Sigmoid colon (tissue), 7 donors: ENCODE measurements at places on chromosomes 3 and 15. TPM values are rescaled to one million over a fixed set of nuclear protein-coding genes. Genes with fewer than 3 reads are reported as not detected.

DNA sequence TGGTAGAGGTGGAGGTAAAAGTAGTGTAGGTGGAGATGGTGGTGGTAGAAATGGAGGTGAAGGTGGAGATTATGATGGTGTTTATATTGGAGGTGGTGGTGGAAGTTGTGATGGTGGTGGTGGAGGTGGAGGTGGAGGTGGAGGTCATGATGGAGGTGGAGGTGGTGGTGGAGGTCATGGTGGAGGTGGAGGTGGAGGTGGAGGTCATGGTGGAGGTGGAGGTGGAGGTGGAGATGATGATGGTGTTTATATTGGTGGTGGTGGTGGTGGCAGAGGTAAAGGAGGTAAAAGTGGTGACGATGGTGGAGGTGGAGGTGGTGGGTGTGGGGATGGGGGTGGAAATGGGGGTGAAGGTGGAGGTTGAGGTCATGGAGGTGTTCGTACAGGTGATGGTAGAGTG is 107.8 kb downstream of the ASB7 start:
- DNase-seq: no peak
- no peaks in the 10 kb centered on the region for H3K27me3 ChIP-seq
- H3K4me1 ChIP-seq: peaks cover 45% of the 10 kb centered on the region
- H3K4me3 ChIP-seq: no peak overlapping the region
- no peaks in the 10 kb centered on the region for H3K36me3 ChIP-seq

DNA sequence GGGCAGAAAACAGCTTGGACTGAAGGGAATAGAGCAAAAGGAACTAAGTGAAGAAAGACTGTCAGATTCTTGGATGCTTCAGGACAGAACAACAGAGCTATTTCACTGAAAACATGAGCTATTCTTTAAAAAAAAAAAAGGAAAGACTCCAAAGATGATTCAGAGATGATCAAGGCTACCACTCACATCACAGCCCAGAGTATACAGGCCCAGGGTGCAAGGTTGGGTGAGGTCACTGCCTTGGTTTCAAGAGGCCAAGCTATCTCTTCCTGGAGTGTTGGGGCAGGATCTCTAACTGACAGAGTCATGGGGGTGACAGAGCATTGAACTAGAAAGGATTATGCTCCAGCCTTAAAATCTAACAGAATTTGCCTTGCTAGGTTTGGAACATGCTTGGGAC is 118.1 kb downstream of the AGBL1 start:
- no peaks in the 10 kb centered on the region for H3K4me1 ChIP-seq
- H3K4me3 ChIP-seq: no peak overlapping the region
- no peaks in the 10 kb centered on the region for H3K36me3 ChIP-seq
- H3K27ac ChIP-seq: no peak overlapping the region

The PLSCR5 gene
- not detected for polyA plus RNA-seq

DNA sequence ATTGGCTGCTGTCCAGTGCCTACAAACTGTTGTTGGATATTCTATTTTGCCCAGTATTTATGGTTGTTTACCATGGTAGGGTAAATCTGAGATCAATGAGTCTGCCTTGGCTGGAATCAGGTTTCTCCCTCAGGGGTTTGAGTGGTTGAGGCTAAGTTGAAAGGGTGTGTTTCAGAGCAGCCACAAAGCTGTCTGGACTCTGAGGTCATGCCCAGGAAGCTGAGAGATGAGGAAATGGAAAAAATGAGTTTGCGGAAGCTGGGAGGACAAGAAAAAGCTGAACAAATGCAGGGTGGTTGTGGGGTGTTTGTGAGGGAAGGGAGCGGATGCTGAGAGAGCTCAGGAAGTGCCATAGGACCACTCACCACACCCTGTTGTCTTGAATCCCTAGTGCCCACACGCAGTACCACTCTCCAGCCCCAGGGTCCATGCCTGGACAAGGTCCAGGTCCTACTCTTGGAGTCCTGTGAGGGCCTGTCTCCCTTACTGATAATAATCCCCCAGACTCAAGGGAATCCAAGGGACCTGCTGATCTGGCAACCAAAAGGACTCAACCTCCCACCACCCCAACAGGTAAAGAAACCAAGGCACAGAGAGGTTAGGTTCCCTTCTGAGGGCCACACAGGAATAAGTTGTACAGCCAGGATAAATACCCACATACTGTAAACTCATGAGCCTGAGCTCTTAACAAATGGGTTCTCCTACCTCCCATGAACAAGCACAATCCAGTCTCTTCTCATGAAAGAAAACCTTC is 81.6 kb downstream of the PPCDC start:
- H3K4me3 ChIP-seq: no peak overlapping the region
- DNase-seq: no peak
- H3K4me1 ChIP-seq: peaks cover 12% of the 10 kb centered on the region
- no peaks in the 10 kb centered on the region for H3K36me3 ChIP-seq
- peak overlapping the region; percentile 14 for H3K27ac ChIP-seq

The CTXND1 gene
- 0.19 TPM for polyA plus RNA-seq

GRCh38 chr3:155550391-155550790 is 194.5 kb downstream of the PLCH1 start:
- no peak overlapping the region for H3K27ac ChIP-seq
- H3K4me3 ChIP-seq: no peak overlapping the region
- H3K4me1 ChIP-seq: no peaks in the 10 kb centered on the region

GRCh38 chr3:85180-85579 is 111.4 kb upstream of the CHL1 start:
- no peaks in the 10 kb centered on the region for H3K4me1 ChIP-seq
- no peak overlapping the region for H3K4me3 ChIP-seq
- no peaks in the 10 kb centered on the region for H3K36me3 ChIP-seq
- no peak overlapping the region for H3K27ac ChIP-seq
- H3K27me3 ChIP-seq: no peaks in the 10 kb centered on the region
- DNase-seq: no peak

The TLR9 gene
- polyA plus RNA-seq: 0.98 TPM

The POPDC2 gene
- polyA plus RNA-seq: 3.6 TPM

DNA sequence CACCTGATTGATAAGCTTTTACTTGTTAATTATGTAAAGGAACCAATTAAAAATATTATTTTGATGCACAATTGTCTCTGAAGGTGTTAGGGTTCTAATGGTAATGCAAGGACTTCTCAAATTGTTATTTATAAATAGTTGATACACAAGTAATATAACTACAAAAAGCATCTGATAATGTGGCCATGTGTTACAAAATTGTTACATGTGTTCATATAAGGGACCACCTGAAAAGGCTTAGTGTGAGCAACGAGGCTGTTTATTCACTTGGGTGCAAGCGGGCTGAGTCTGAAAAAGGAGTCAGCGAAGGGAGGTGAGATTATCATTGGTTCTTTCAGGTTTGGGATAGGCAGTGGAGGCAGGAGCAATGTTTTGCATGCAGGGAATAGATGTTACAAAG is 421.9 kb upstream of the CADM2 start:
- no peak overlapping the region for H3K4me3 ChIP-seq
- no peaks in the 10 kb centered on the region for H3K4me1 ChIP-seq
- H3K27ac ChIP-seq: no peak overlapping the region
- no peak for DNase-seq
- no peaks in the 10 kb centered on the region for H3K27me3 ChIP-seq

DNA sequence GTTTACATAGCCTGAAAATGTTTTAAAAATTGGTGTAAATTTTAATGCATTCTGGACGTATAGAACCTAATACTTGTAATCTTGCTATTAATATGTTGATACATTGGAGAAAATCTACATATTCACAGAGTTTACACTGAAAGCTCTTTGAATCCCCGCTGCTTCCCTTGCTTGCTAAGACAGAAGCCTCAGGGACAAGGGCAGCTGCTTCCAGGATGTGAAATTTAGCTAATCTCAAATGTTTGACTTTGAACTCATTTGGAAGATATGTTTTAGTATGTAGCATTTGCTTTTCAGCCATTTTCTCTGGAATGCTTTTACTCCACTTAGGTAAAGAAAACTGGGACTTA is 172.0 kb downstream of the RBMS3 start:
- no peak overlapping the region for H3K4me3 ChIP-seq
- H3K27ac ChIP-seq: no peak overlapping the region

The MESP1 gene
- 10.2 TPM for polyA plus RNA-seq

DNA sequence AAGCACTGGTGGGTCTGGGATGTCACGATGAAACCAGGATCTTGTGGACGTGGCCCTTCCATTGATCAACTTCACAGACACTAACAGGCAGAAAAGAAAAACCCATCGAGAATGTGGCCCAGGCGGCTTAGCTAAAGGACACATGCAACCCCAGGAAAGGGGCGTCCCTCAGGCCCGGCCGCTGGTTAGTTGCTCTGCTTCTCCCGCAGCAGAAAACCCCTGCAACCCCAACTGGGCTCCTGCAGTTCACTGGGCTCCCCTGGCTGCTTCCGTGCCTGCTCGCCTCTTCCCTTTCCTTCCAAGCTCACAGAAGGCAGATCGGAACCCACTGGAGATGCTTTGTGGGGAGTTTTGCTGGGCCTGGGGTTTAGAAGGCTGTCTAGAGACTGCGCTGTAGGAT is 1.1 kb downstream of the GASK1A start:
- peak overlapping the region; percentile 89 for H3K4me3 ChIP-seq
- no peaks in the 10 kb centered on the region for H3K27me3 ChIP-seq
- DNase-seq: no peak
- peak overlapping the region; percentile 79 for H3K27ac ChIP-seq
- H3K36me3 ChIP-seq: no peaks in the 10 kb centered on the region

- H3K27ac ChIP-seq: peak overlapping the region; percentile 26
- H3K4me1 ChIP-seq: peaks cover 6% of the 10 kb centered on the region
- H3K27me3 ChIP-seq: no peaks in the 10 kb centered on the region
- H3K4me3 ChIP-seq: no peak overlapping the region
These were observed 267.3 kb downstream of the RORA start for GRCh38 chr15:60961541-60962485.

- no peak for DNase-seq
- no peak overlapping the region for H3K4me3 ChIP-seq
- H3K4me1 ChIP-seq: peaks cover 4% of the 10 kb centered on the region
These were observed 24.8 kb downstream of the PSTPIP1 start for GRCh38 chr15:77019521-77020331.

- peaks cover 18% of the 10 kb centered on the region for H3K27me3 ChIP-seq
- H3K36me3 ChIP-seq: no peaks in the 10 kb centered on the region
- DNase-seq: no peak
- no peak overlapping the region for H3K27ac ChIP-seq
- H3K4me1 ChIP-seq: peaks cover 9% of the 10 kb centered on the region
These were observed 266.6 kb downstream of the CGGBP1 start for GRCh38 chr3:87792198-87792533.

- no peak overlapping the region for H3K4me3 ChIP-seq
- no peaks in the 10 kb centered on the region for H3K4me1 ChIP-seq
- no peak for DNase-seq
- H3K27ac ChIP-seq: no peak overlapping the region
- peaks cover 5% of the 10 kb centered on the region for H3K36me3 ChIP-seq
- H3K27me3 ChIP-seq: no peaks in the 10 kb centered on the region
These were observed 130.2 kb downstream of the CDIN1 start for GRCh38 chr15:36709653-36710052.

GRCh38 chr15:69031013-69032001 is 16.8 kb downstream of the NOX5 start:
- H3K4me3 ChIP-seq: no peak overlapping the region
- H3K36me3 ChIP-seq: no peaks in the 10 kb centered on the region
- DNase-seq: no peak
- peaks cover 16% of the 10 kb centered on the region for H3K27me3 ChIP-seq
- peaks cover 7% of the 10 kb centered on the region for H3K4me1 ChIP-seq

The SLC28A2 gene
- 1.2 TPM for polyA plus RNA-seq

GRCh38 chr3:52055537-52056351 is 627 bp downstream of the DUSP7 start:
- H3K36me3 ChIP-seq: peaks cover 2% of the 10 kb centered on the region
- H3K4me3 ChIP-seq: peak overlapping the region; percentile 83
- H3K27me3 ChIP-seq: no peaks in the 10 kb centered on the region
- H3K27ac ChIP-seq: peak overlapping the region; percentile 85
- peak; percentile 75 for DNase-seq
- H3K4me1 ChIP-seq: peaks cover 52% of the 10 kb centered on the region

GRCh38 chr3:114518206-114518808 is 224.5 kb downstream of the TIGIT start:
- no peak overlapping the region for H3K27ac ChIP-seq
- H3K4me3 ChIP-seq: no peak overlapping the region
- no peaks in the 10 kb centered on the region for H3K27me3 ChIP-seq
- no peaks in the 10 kb centered on the region for H3K4me1 ChIP-seq

- H3K4me3 ChIP-seq: no peak overlapping the region
- H3K4me1 ChIP-seq: peaks cover 58% of the 10 kb centered on the region
- peak; percentile 79 for DNase-seq
- peak overlapping the region; percentile 80 for H3K27ac ChIP-seq
- no peaks in the 10 kb centered on the region for H3K27me3 ChIP-seq
- no peaks in the 10 kb centered on the region for H3K36me3 ChIP-seq
These were observed 10.8 kb downstream of the ZNF774 start for GRCh38 chr15:90362936-90363212.

DNA sequence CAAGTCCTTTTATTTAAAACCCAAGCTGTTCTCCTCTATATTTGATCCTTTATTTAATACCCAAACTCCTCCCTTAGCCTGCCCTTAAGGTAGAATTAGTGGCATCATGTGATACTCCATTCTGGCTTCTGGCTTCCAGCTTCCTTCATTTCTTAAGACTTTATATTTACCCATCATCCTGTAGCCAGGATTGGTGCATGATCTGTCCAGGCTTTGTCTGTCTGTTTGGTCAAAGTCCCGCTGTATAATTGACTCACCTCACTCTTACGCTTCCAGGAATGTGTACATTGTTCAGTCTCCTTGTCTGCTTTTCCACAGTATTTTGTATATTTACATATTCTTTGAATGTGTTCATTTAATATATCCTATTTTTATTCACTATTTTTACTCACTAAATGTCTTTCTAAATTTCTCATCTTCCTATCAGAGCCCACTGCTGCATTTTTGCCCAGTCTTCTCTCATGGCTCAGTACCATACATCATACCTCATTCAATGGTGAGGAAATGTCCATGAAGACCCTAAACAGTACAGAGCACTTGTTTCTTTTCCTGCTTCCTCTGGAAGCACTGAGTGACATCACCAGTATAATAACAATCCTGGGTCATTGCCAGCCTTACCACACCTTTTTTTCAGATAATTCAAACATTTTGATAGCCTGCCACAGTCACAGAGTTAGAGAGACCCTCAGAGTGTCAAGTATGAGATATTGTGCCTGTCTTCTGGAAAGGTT is 31.5 kb downstream of the TMEM108 start:
- DNase-seq: no peak
- H3K4me3 ChIP-seq: no peak overlapping the region
- H3K36me3 ChIP-seq: no peaks in the 10 kb centered on the region
- H3K4me1 ChIP-seq: no peaks in the 10 kb centered on the region
- H3K27me3 ChIP-seq: no peaks in the 10 kb centered on the region

The PPM1L gene
- 1.2 TPM for polyA plus RNA-seq

- H3K36me3 ChIP-seq: no peaks in the 10 kb centered on the region
- H3K27ac ChIP-seq: no peak overlapping the region
- no peaks in the 10 kb centered on the region for H3K4me1 ChIP-seq
- H3K27me3 ChIP-seq: no peaks in the 10 kb centered on the region
- H3K4me3 ChIP-seq: no peak overlapping the region
These were observed 88.8 kb upstream of the TBL1XR1 start for GRCh38 chr3:177286034-177286433.
